ENCODE measurements at places on chromosomes 2 and 18.
A peak's percentile ranks its signal among the peaks of the same experiment; 100 is the strongest.

- DNase-seq: no peak
Observed at GRCh38 chr18:48904847-48905394, 45.8 kb downstream of the SMAD7 start.

DNA sequence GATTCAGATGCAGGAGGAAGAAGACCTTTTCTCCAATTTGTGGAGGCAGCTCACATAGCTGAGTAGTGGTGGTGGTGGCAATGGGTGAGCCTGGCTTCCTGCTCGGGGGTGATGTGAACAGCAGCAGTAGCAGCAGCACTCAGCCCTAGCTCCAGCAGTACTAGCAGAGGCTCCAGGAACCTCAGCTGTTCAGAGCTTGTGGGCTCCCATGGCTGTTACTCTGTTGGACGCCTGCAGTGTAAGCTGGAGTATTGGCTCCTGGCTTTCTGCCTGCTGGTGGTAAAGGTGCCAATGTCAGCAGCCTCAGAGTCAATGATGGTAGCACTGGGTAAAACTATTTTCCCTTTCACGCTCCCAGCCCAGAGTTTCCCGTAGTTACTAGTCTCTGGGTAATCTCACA lies 3.1 kb upstream of the SEH1L start:
- peak; percentile 52 for DNase-seq

DNA sequence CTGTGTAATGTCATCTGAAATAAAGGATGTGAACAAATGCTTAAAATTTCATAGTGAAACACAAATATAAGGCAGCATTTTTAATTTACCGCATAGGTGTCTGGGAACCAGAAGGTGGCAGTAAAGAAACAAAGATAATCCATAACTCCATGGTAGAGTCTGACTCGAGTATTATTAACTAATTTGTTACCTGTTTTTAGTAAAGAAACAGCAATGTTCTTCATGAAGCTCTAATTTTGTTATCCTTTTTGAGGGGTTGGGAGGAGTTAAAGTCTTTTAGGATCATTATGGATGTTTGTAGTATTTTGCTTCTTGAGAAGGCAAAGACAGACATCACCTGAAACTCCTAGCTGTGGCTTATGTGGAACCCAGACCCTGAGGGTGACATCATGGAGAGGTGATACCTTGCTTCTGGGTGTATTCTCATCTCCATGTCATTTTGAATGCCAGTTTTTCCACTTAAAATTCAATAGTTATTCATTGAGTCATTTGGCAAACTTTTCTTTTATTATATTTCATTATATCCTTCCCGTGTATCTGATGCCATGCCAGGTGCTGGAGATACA lies 286.2 kb upstream of the EPAS1 start:
- no peak for DNase-seq

DNA sequence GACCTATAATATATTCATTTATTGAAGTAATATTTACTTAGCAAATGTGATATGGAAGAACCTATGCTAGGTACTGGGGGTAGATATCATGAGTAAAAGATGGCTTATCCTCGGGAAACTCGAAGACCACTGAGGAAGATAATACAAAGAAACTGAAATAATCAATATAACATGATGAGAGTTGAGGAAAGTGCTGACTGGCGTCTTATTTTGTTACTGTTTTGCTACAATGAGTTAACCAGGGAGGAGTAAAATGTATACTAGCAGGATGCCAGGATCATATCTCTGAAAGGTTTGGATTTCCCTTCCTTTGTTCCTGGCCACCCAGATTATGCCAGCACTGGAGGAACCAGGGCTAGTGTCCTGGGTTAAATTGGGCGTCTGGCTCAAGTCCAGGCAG lies 111.7 kb upstream of the SPATS2L start:
- DNase-seq: no peak

- no peak for DNase-seq
Observed at GRCh38 chr2:163703386-163703785, 32.4 kb downstream of the FIGN start.

GRCh38 chr2:227451655-227451992 lies 20.3 kb upstream of the AGFG1 start:
- DNase-seq: no peak

DNA sequence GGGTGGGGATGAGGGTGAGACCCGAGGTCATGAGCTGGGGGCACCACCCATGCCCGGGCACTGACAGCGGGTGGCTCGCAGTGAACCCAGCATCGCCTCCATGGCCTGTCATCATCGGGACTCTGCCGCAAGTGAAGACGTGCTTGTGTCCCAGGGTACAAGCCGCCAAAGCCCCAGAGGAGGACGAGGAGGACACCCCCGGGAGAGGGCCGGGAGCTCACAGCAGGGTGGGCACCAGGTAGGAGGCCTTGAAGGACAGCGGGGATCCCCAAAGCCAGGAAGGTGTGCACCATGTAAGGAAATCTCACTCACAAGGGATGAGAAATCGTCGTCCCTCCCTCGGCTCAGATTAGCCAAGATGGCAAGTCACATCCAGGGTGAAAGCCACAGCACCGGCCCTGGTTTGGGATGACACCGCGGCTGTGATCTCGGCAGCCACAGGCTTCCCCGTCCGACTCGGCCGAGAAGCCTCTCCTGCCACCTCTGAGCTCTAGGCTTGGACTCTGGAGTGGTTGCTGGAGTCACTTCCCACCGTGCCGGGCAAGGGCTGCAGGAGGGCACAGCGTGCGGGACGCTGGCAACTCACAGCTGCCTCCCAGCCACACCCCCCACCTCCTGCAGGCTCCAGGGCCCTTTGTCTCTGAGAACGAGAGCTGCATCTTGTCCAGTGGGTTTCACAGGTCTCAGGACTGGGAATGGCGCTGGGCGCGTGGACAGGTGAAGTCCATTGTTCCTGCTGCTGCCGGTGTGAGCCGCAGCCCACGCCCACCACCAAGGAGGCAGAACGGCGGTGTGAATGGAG lies 81.6 kb upstream of the CTDP1 start:
- no peak for DNase-seq

DNA sequence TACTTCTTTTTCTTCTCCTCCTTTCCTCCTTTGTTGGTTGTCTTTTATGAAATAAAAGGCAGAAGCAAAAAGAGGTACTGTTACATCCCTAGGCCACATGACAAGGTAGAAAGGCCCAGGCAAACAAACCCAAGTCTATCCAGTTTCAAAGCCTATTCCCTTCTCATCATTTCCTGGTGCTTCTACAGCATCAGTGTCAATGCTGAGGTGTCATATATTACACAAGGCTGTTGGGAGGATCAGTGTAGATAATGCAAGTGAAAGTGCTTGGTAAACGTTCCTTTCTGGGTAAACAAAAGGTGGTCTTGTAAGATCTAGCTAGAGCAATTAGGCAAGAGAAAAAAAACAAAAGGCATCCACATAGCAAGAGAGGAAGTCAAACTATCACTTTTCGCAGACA lies 64.9 kb downstream of the EVA1A start:
- no peak for DNase-seq

DNA sequence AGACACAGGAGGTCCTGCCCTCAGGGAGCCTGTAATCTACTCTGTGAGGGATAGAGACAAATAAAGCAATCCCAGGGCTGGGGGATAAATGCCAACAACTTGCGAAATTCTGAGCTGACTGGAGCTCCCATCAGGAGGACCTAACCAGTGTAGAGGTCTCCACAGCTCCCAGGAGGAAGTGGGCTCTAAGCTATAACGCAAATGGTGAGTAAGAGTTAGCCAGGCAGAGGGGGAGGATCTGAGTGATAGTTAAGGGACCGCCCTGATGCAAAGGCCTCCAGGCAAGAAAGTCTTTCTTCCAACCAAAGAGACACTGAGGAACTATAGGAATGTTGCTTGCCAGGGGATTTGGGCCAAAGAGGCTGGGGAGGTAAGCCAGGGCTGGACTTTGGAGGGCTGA lies 16.0 kb upstream of the ZNF532 start:
- DNase-seq: no peak
